ENCODE measurements at places on chromosomes 3 and 15. TPM values are rescaled to one million over a fixed set of nuclear protein-coding genes. Genes with fewer than 3 reads are reported as not detected.

Gene RPP25
- total RNA-seq: 1.5 TPM

GRCh38 chr15:83767741-83768140 lies 113.8 kb downstream of the ADAMTSL3 start:
- no peak for DNase-seq

GRCh38 chr3:71052716-71053115 lies 530.8 kb downstream of the FOXP1 start:
- DNase-seq: no peak

DNA sequence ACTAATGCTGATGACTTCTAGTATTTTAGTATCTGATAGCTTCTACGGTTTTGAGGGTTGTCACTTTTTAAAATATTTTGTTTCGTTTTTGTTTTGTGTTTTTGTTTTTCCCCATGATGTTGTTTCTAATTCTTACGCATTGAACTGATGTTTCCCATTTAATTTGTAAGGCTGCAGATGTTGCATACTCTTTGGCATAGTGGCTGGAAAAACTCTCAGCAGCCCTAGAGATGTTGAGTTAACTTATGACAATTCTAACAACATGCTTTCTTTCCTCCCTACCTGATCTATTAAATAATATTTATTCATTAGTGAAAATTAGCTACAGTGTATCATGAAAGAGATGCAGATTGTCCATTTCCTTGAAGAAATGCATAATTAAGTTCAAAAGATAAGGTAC lies 559.3 kb upstream of the GRM7 start:
- no peak for DNase-seq

DNA sequence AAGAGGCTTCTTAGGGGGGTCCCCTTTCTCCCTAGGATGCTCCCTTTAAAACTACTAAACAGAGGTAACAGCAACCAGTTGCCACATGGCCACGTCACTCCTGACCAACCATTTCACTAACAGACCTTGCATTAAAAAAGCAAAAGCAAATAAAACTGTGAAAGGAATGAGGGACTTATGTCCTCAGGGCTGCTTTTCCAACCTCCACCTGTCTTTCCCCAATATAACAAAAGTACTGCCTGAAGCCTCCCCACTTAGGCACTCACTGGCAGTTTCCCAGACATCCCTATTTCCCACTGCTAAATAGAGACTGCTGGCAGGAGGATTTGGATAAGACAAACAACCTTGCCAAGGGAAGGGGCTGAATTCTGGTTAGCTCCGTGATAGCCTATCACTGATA lies 130.3 kb downstream of the ATP8B4 start:
- no peak for DNase-seq

DNA sequence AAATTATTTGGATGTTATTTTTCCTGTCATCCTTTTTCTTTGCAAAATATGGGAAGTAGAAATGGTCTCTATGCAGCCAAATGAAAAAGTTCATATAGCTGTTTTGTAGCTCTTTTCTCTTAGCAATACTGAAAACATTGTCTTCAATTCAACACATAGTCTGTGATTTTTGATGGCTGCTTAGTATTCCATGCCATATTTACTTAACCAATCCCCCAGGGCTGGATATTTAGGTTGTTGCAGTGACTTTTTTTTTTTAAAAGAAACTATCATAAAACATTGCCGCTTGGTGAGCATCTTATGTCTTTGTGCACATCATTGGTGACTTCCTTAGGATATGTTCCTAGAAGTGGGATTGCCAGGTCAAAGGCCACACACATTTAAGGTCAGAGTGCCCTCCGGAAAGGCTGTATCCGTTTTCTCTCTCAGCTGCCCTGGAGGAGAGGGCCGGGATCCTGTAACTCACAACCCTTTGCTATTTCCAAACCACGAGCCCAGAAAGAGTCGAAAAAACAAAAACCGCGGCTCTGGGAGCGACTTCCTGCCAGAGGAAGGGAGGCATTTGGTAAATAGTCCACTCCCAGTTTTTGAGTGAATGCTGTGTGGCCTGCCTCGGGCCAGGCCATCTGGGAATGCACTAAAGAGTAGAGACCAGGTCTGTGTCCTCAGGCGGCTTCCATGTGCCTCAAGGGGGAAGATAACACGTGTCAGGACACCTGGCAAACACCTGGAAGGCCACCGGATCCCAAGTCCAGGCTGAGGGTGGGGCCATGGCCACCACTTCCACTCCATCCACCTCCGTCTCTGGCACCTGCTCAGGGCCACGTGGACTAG lies 41.9 kb downstream of the SMAD6 start:
- DNase-seq: no peak

- no peak for DNase-seq
These were observed 12.7 kb downstream of the KLHL25 start for GRCh38 chr15:85782064-85782463.

GRCh38 chr3:191566469-191566868 lies 105.5 kb downstream of the PYDC2 start:
- DNase-seq: peak; percentile 15

Gene DUOXA1
- not detected for total RNA-seq

DNA sequence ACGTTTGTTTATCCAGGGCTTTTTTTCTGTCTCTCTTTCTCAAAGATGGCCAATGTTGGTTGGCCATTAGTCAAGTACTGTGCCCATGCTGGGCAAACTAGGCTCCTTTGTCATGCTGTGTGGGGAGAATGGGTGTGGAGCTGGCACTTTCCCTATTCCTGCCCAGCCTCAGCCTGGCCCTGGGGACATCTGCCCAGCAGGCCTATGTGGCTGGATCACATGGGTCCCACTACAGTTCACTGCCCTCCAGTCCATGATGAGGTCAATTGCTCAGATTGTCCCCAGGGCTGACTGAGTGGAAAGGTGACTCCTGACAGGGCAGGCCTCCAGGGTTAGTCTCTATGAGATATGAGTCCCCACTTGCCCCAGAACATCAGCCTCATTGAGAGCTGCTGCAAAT lies 54.4 kb upstream of the HERC1 start:
- no peak for DNase-seq

Gene FAM3D
- not detected for total RNA-seq

GRCh38 chr3:53705024-53705745 lies 141.0 kb downstream of the CHDH start:
- no peak for DNase-seq

DNA sequence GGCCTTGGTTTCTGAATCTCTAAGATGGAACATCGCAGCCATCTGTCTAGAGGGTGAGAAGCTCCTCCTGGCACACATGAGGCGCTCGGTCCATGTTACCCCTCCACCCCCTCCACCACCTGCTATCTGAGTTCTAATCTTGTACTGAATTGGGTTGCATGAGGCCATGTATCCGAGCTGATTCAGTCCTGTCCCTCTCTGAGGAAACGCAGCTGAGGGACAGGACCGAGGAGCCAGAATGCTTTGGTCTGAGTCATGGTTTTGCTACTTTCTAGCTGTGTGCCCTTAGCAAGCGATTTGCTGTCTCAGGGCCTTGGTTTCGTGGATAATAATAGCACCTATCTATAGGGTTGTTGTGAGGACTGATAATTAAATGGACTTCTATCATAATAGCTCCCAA lies 87.8 kb upstream of the SEC13 start:
- DNase-seq: no peak

- DNase-seq: peak; percentile 44
These were observed 94.1 kb upstream of the STRIT1 start for GRCh38 chr3:155387571-155387970.

- no peak for DNase-seq
These were observed 572.0 kb upstream of the NR2F2 start for GRCh38 chr15:95758451-95758850.

Gene GRIP2
- 0.10 TPM for total RNA-seq

- DNase-seq: no peak
These were observed 151.8 kb downstream of the SYNPR start for GRCh38 chr3:63429905-63430304.

DNA sequence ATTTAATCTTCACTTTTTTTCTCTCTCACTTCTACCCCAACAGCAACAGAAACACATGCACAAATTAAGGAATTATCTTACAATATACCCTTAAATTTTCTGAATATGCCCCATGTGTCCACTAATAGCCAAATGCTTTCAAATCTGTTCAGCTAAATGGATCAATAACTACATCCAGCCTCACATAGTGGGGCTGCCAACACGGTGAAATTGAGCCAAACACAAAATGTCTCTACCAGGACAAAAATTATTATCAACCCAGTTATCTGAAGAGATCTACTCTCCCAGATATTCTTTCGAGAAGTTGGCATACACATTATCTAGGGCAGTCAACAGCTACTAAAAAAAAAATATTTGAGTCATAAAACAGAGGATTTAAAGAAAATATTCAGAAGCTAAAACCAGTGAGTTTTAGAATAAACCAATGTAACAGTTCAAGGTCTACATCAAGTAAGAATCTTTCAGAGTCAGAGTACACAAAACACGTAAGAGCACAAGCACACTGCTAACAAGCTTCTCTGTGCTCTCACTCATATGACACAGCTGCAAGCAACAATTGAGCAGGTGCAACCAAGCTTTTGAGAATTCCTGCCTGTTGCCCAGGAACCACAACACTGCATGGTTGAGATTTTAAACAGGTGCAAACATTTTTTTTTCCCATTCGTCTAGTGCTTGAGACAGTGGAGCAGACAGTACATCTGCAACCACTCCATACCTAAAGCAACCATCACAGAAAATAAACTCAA lies 247.7 kb downstream of the ZBTB20 start:
- DNase-seq: peak; percentile 8

GRCh38 chr3:194937882-194938321 lies 252.2 kb downstream of the FAM43A start:
- DNase-seq: no peak

GRCh38 chr3:150278843-150279381 lies 129.2 kb upstream of the TSC22D2 start:
- DNase-seq: no peak

DNA sequence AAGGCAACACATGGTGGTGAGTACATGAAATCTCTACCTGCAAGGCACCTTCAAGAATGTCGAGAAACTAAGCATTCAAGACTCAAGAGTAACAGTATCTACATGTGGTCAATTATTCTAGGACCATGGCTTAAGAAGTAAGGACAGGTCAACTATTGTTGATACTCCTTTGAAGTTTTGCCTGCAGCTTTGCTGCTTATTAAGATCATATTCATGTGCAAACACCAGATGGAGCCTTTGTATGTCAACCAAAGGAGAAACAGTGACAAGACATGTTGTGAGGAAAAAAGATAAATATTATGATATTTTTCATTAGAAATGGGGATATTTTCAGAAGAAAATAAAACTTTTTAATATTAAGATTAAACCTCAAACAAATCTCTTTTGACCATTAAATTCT lies 52.3 kb upstream of the FGF7 start:
- DNase-seq: no peak

- DNase-seq: no peak
These were observed 5.2 kb downstream of the GRM2 start for GRCh38 chr3:51712038-51712420.

Measured in A172 (cell line).